ENCODE measurements at places on chromosomes 6 and 20.

- no peak for DNase-seq
Measured at GRCh38 chr6:148374040-148374774, 31.6 kb downstream of the SASH1 start.

GRCh38 chr20:3160418-3160817 is 753 bp upstream of the FASTKD5 start:
- DNase-seq: no peak

GRCh38 chr6:154538640-154539191 is 28.2 kb upstream of the CNKSR3 start:
- no peak for DNase-seq

DNA sequence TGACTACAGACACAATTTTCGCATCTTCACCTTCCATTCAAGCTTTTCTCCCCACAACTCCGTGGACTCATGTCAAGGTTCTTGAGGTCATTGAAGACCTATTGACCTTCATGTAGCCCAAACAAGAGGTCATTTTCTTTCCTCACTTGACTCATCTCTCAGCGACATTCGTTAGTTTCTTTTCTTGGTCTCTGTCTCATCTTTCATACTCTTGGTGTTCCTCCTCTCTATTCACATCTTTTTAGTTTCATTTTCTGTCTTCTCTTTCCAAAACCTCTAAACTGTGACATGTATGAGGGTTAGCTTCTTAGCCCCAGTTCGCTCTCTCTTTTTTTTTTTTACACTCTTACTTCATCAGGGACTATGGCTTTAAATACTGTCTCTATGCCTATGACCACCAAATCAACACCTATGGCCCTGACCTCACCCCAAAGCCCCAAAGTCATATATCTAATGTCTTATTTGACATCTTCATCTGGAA is 128.6 kb upstream of the BACH2 start:
- no peak for DNase-seq

DNA sequence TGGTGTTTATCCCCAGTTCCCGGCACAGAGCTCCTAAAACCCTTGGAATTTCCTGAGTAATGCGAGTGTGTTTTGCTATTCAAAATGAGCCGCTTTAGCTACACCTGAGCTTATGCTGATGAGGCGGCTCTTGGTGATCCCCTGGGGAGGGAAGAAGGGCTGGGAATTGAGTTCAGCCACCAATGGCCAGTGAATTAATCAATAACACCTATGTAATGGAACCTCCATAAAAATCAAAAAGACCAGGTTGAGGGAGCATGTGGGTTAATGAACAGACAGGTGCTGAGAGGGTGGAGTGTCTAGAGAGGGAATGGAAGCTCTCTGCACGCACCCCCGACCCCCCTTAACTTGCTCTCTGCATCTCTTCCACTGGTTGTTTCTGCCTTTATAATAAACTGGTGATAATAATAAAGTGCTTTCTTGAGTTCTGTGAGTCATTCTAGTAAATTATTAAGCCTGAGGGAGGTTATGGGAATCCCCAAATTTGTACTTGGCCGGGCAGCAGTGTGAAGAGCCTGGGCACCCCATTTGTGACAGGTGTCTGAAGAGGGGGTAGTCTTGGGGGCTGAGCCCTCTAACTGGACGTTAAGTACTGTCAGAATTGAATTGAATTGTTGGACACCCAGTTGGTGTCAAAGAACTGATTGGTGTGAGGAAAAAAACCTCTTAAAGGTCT is 24.6 kb upstream of the SERPINB1 start:
- no peak for DNase-seq

- DNase-seq: no peak
Measured at GRCh38 chr6:167324111-167324510, 775 bp upstream of the TTLL2 start.

All from stimulated activated CD4-positive, alpha-beta T cell treated with anti-CD3 and anti-CD28 coated beads, Interleukin-2, amount 100 ng/mL, for 24 hours (primary cell).